H9 (cell line): ENCODE measurements at places on chromosomes 13 and 19.

- no peak for DNase-seq
Measured at GRCh38 chr13:30435911-30436451, 13.7 kb downstream of the UBE2L5 start.

DNA sequence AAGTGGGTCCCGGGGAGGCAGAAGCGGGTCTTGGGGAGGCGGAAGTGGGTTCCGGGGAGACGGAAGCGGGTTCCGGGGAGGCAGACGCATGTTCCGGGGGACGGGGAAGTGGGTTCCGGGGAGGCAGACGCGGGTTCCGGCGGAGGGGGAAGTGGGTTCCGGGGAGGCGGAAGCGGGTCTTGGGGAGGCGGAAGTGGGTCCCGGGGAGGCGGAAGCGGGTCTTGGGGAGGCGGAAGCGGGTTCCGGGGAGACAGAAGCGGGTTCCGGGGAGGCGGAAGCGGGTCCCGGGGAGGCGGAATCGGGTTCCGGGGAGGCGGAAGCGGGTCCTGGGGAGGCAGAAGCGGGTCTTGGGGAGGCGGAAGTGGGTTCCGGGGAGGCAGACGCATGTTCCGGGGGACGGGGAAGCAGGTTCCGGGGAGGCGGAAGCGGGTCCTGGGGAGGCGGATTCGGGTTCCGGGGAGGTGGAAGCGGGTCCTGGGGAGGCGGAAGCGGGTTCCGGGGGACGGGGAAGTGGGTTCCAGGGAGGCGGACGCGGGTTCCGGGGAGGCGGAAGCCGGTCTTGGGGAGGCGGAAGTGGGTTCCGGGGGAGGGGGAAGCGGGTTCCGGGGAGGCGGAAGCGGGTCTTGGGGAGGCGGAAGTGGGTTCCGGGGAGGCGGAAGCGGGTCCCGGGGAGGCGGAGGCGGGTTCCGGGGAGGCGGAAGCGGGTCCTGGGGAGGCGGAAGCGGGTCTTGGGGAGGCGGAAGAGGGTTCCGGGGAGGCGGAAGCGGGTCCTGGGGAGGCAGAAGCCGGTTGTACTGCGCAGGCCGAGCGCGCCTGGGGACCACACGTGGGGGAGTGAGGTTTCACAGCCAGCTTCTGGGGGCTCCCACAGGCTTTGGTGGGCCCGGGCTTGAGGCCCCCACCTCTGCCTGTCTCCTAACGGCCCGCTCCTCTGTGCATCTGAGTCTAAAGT lies 2.5 kb downstream of the SHC2 start:
- DNase-seq: no peak

- DNase-seq: no peak
Measured at GRCh38 chr19:38375098-38375493, 725 bp downstream of the PSMD8 start.

DNA sequence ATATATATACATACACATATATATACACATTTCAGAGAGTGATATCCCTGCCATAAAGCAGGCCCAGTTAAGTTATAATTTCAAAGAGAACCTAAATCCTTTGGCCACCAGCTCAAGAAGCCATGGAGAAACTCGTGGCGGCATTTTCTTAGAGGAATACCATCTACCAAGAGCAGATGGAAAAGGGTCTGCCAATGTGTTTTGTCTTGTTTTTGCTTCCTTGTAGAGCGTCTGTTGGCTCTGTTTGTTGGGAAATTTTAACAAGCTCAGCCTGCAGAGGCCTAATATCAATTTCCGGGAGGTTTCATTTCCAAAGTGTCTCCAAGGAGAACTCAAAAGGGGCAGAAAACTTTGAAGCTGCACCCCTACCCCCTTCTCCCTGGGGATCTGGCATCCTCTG lies 140.5 kb downstream of the IER2 start:
- no peak for DNase-seq

DNA sequence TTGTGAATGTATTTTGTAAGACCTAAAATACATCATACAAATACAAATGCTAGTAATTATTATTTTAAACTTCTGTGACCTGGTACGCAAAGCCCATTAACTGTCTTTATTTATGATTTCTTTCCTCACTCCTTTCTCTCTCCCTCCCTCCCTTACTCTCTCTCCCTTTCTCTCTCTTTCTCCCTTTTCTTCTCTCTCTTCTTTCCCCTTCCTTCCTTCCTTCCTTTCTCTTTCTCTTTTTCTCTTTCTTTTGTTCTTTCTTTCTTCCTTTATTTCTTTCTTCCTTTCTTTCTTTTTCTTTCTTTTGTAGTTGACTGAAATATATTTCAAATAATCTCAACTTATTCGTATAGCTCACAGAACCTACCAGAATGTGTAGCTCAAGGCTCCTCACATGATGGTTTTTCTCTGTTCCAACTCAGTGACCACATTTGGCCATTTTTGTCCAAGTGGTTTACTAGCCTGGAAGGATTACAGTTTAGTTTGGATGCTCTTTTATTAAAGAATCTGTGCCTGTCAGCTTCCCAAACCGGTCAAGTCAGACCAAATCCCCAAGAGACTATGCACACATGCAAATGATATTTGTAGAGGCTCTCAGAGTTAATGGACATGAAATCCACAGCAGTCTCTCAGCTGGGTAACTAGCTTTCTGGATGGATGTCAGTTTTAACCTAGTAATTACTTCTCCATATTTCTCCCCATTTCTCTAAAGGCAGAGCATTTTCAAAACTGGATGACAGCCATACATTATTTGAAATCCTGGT lies 71.7 kb downstream of the POSTN start:
- no peak for DNase-seq

DNA sequence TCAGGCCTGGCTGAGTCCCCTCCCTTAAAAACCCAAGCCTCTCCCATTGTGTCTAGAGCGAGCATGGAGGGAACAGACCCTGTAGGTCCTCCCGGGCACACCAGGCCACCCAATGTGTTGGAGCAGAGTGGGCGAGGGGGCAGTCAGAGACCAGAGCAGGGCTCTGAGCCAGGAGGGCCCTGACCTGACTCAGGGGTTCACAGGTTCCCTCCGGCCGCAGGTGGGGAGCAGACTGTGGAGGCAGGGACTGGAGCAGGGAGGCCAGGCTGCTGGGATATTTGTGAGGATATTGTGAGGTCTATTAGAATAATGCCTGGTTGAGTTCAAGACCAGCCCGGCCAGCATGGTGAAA lies 1.6 kb upstream of the TYROBP start:
- DNase-seq: no peak

GRCh38 chr13:51639171-51639570 lies 54.9 kb downstream of the WDFY2 start:
- DNase-seq: no peak

- no peak for DNase-seq
Measured at GRCh38 chr13:46996316-46997030, 99.6 kb upstream of the HTR2A start.

GRCh38 chr19:36120092-36120983 lies 5.1 kb downstream of the TBCB start:
- no peak for DNase-seq

DNA sequence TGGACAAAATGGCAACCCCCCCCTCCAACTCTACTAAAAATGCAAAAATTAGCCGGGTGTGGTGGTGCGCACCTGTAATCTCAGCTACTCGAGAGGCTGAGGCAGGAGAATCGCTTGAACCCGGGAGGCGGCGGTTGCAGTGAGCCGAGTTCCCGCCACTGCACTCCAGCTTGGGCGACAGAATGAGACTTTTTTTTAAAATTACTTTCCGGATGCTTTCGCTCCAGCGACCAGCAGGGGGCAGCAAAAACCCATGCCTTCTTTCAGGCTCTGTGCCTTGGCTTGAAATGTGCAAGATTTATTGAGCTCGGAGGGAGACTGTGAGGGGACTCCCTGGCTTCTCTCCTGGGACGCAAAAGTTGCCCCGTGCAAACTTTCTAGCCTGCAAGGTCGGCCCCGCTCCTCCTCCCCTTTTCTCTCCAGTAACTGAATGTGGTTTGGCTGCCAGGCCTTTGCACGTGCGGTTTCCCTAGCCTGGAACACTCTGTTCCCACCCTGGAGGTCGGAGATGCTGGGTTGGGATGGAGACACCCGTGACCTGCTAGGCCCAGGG lies 61.4 kb upstream of the NFIC start:
- DNase-seq: peak; percentile 76

DNA sequence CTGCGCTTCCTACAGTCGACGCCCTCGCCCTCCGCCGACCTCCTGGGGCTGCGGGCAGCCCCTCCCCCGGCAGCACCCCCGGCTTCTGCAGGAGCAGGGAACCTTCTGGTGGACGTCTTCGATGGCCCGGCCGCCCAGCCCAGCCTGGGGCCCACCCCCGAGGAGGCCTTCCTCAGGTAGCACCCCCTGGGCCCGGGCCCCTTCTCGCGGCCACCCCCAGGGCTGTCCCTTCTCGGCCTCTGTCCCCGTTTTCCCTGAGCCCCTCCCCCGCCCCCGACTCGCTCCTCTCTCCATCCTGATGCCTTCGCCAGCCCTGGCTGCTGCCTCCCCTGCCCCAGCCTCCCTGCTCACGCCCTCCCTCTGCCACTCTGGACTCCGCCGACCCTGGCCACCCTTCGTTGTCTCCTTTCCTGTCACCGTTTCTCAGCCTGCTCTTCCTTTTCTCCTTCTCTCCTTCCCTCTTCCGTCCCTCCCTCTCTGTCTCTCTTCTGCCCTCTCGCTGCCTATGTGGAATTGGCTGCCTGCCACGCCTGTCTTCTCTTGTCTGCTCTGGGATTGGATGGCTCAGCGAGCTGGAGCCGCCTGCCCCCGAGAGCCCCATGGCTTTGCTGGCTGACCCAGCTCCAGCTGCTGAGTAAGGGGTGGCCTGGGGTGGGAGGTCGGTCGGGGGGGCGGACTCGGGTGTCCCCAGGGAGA lies 11.0 kb downstream of the FUZ start:
- peak; percentile 91 for DNase-seq

DNA sequence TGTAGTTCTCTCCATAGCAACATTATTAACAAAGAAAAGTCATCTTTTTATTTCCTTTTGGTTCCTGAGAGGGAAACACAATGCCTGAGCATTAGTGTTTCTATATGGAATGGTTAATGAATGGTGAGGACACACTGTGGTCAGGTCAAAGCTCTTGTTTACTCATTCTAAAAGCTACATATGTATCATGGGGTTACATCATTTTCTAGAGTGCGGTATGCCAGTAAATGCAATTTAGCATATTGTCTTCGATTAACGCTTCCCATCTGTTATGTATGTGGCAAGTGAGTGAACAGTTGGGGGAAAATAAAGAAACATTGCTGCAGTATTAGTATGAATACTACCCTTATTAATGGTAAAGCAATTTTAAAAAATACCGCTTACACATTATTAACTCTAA lies 1152.2 kb upstream of the SPRY2 start:
- DNase-seq: no peak

DNA sequence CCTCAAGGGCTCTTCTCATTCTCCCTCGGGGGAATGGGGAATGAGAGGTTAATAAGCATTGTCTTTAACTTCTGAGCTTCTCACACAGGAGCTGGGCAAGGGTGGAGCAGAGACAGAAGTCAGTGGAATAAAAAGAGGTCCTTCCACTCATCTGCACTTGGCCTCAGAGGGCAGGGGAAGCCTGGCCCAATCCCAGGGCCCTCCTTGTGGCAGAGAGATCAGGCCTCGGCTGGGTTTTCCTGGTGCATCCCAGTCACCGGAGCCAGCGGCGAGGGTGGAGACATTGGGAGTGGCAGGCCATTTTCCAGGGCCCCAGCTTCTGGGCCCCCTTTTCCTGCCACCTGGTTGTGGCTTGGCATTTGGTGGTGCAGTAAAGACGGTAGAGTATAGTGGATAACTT lies 10.6 kb downstream of the CALM3 start:
- no peak for DNase-seq

DNA sequence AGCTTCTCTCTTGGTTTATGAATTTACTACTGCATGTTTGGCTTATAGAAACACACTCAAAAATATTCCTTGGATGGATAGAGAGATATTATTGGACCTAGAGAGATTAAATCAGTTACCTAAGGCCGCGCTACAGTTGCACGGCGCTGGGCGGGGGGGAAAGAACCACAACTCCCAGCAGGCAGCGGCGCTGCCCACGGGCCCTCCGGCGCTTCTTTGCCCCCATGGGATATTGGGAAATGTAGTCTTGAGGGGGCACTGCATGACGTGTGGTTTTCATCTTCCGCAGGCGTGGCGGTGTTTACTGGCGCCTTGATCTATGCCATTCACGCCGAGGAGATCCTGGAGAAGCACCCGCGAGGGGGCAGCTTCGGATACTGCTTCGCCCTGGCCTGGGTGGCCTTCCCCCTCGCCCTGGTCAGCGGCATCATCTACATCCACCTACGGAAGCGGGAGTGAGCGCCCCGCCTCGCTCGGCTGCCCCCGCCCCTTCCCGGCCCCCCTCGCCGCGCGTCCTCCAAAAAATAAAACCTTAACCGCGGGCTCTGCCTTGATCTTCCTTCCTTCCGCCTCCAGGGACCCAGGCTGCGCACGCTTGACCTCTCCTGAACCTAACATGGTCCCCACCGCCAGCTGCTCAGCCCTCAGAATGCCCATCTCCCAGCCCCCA lies 4.8 kb downstream of the EMP3 start:
- DNase-seq: peak; percentile 92

DNA sequence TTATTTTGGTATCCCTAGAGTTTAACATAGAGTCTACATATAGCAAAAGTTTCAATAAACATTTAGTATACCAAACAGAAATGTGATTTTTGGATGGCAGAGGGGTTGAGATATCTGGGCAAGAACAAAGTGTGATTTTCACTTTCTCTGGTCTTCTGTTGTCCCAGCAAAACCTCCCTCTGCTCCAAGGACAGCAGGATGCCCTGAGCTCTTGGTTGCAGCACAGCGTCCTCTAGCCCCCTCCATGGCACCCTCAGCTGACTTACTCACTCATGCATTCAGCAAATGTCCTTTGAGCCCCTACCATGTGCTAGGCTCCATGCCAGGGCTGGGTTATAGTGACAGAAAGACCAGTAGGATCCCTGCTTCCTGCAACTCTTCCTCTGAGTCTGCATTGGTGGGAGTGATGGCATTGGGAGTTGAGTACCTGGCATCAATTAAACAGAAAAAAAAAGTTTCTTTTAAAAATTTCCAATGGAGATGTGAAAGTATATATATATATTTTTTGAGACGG lies 104.8 kb upstream of the UBL3 start:
- DNase-seq: no peak

DNA sequence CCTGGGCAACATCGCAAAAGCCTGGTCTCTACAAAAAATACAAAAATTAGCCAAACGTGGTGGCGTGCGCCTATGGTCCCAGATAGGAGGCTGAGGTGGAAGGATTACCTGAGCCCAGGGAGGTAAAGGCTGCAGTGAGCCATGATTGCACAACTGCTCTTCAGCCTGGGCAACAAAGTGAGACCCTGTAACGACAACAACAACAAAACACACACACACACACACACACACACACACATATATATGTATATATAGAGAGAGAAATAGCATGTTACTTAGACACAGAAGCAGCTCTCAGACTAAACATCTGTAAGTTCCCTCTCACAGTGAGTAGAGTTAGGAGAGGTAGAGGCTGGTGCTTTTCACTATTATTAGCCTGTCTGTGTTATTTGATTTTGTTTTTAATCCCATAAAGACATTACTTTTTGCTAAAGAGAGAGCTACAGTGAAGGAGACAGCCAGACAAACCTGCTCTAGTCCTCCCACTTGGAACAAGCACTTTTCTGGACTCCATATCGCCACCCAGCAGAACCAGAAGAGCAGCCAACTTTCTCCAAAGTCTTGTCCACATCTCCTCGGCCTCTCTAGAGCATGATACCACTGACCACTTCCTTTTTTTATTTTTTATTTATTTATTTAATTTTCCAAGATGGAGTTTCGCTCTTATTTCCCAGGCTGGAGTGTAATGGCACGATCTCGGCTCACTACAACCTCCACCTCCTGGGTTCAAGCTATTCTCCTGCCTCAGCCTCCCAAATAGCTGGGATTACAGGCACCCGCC lies 2.8 kb upstream of the LIN7B start:
- DNase-seq: no peak
